Fibroblast of skin of abdomen (primary cell): ENCODE measurements at places on chromosomes 1 and 21.

GRCh38 chr1:2098301-2098698 is 48.1 kb downstream of the PRKCZ start:
- DNase-seq = no peak

DNA sequence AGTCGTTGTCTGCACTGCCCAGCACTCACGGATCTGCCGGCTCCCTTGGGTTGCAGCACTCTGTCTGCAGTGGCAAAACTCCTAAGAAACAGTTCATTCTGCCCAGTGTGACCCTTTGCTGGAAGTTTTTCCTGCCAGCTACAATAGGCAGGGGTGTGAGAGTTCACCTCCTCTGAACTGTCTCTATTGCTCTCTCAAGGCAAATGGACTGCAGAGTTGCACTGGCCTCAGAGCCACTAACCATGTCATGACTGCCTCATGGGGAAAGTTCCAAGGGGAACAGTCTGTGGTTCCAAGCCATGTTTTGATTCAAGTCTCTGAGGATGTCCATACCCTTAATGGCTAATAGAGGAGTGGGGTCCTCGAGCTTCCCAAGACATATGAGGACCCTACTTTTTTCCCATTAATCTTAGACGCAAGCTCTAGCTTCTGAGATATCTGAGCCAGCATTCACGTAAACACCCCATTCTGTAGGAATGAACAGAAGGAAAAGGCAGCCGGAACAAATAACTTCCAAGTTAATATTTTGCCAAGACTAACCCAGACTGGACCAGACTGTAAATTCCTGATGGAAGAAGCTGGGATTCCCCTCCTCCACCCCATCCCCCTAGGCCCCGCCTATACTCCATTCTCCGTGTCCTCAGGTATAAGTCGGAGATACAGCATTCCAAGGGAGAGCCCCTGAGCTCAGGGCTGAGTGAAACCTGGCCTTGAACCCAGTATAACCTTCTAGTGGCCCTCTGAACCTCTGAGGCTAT is 93.8 kb upstream of the AKT3 start:
- no peak for DNase-seq

- no peak for DNase-seq
These were observed 17.0 kb downstream of the TRAF5 start for GRCh38 chr1:211343607-211344006.

- no peak for DNase-seq
These were observed 12.6 kb downstream of the PLCH2 start for GRCh38 chr1:2488688-2489087.

DNA sequence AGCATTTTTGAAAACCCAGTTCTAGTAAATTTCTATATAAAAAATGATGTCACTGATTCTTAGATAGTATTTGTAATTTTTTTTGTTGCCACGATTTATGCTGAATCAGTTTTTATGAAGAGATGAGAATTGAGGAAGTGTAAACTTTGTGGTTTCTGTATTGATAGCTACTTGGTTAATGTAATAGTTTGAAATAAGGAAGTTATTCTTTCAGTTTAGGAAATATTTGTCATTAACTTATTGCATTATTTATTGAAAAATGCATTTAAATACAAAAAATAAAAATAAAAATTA is 97.8 kb downstream of the ZFYVE9 start:
- DNase-seq = no peak

DNA sequence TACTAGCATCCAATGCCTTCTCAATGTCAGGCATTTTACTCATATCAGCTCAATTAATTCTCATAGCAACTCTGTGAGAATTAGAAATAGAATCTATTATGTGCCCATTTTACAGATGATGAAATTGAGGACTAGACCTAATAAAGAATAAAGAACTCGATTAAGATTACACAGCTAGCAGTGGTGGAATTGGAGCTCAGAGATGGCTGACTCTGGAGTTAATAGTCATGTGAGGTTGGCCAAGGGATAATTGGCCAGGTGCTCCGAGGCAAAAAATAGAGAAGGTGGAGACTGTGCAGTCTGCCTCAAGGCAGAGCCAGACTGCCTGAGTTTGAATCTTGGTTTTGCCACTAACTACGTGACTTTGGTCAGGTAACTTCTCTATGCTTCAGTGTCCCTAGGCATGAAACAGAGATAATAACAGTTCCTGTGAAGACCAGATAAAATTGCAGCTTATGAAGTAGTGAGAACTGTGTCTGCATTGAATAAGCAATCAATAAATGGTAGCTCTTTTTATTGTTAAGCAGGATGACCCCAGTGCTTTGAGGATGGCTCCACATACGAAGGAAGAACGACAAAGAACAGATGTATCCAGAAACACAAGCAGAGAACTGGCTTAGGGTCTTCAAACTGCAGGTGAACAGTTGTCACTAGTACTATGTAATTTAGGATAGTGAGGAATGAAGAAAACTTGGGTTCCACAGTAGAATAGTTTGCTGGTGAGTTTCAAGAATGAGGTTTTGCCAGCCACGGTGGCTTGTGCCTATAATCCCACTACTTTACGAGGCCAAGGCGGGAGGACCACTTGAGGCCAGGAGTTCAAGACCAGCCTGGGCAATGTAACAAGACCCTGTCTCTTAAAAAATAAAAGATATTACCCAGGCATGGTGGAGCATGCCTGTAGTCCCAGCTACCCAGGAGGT is 6.9 kb upstream of the CCSAP start:
- DNase-seq = no peak

- DNase-seq = no peak
These were observed 37.6 kb upstream of the PGBD5 start for GRCh38 chr1:230463760-230464159.

GRCh38 chr1:14363036-14363590 is 235.4 kb upstream of the KAZN start:
- DNase-seq = no peak

GRCh38 chr1:12338823-12339222 is 109.0 kb downstream of the VPS13D start:
- DNase-seq = peak; percentile 42

DNA sequence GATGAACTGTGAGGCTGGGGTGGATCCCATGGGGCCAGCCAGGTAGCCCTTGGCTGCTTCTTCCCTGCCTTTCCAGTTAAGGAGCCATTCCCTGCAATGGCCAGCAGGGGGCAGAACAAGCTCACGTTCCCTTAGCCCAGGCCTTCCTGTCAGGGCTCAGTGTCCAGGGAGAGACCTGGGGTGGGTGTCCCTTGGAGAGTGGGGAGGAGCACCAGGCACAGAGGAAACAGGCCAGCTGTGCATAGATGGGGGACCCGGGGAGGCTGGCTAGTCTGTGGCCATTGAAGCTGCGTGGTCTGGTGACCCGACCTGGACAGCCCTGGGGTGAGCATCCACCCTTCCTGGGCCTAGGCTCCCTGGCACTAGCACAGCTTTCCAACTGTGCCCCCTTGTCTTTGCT is 13.2 kb upstream of the EPS8L3 start:
- DNase-seq = peak; percentile 82

GRCh38 chr1:88998716-88999115 is 6.3 kb upstream of the KYAT3 start:
- peak; percentile 65 for DNase-seq

DNA sequence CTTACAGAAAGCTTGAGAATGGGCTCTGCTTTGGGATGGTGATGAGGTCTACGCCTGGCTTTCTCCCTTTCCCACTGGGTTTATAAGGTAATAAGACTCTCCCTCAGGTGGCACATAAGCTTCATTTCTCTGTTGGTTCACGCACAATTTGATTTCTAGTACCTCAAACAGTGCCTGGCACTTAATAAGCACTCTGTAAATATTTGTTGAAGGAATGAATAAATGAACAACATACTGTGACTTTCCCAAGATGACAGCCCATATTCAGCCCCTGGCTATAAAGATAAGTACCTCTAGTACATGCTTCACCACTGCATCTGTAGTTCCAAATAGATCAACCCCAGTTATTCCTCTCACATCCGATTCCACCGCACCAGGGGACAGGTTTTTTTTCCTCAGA is 17.8 kb downstream of the COPA start:
- DNase-seq = no peak

GRCh38 chr1:198018529-198018928 is 101.4 kb downstream of the LHX9 start:
- peak; percentile 100 for DNase-seq

DNA sequence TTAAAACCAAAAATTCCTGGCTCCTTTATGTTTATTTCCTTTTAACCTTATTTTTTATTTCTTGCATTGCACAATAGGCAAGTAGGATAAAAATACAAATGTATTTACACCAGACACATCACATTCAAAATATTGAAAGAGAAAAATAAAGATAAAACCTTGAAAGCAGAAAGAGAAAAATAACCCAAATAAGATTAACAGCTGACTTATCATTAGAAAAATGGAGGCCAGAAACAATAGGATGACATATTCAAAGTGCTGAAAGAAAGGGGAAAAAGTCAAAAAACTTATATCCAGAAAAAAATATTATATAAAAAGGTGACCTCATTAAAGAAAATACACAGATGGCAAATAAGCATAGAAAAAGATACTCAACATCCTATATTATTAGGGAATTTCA is 459.4 kb downstream of the NUF2 start:
- DNase-seq = no peak

DNA sequence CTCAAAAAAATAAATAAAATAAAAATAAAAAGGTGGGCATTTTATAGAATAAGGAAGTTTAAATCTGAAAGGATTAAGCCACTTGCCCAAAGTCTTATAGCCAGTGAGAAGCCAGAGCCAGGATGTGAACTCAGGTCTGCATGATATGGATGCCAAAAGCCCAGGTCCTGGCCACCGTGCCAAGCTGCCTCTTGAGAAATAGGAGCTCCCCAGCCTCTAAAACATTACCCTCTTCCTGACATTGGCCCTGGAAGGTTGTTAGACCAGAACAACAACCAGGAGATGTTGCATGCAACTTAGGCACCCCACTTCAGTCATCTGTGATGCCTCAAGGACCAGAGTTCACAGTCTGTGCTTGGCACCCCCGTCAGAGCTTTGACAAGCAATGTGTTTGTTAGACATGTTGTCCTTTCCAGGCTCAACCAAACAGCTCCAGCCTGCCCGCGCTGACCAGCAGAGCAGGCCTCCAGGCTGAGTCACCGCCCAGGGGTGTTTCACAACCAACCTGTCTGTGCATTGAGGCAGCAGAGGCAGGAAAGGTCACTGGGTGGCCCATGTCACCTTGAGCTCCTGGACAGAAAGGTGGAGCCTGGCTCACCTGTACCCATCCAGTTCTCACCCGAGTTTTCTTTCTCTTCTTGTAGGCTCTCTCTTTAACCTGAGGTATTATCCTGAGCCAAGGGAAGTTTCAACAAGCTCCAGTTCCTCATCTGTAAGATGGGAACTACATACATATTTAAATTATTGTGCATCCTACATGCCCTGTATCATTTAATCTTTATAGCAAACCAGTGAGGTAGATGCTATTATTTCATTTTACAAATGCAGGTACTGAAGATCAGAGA is 14.9 kb upstream of the MED18 start:
- DNase-seq = peak; percentile 6

DNA sequence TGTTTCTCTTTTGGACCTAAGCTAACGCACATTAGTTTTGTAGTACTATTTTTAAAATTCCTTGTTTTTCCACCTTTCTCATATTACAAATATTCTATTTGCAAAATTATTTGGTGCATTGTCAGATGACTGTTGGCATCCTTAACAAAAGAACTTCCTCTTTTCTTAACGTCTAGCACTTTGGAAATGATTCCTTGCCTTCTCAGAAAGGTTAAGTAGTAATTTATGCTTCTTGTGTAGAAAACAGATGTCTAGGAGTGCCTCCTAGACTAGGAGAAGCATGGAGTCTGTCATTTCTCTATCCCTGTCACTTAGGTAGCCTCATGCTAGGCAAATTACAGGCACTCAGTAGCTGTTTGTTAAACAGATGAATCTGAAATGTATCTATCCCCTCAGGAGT is 64.4 kb downstream of the HSPA13 start:
- no peak for DNase-seq

GRCh38 chr1:41432481-41433280 is 51.8 kb downstream of the EDN2 start:
- peak; percentile 82 for DNase-seq

GRCh38 chr1:89429062-89429461 is 65.2 kb downstream of the GBP6 start:
- DNase-seq = no peak

GRCh38 chr1:170836141-170836540 is 99.2 kb upstream of the MROH9 start:
- DNase-seq = peak; percentile 53

DNA sequence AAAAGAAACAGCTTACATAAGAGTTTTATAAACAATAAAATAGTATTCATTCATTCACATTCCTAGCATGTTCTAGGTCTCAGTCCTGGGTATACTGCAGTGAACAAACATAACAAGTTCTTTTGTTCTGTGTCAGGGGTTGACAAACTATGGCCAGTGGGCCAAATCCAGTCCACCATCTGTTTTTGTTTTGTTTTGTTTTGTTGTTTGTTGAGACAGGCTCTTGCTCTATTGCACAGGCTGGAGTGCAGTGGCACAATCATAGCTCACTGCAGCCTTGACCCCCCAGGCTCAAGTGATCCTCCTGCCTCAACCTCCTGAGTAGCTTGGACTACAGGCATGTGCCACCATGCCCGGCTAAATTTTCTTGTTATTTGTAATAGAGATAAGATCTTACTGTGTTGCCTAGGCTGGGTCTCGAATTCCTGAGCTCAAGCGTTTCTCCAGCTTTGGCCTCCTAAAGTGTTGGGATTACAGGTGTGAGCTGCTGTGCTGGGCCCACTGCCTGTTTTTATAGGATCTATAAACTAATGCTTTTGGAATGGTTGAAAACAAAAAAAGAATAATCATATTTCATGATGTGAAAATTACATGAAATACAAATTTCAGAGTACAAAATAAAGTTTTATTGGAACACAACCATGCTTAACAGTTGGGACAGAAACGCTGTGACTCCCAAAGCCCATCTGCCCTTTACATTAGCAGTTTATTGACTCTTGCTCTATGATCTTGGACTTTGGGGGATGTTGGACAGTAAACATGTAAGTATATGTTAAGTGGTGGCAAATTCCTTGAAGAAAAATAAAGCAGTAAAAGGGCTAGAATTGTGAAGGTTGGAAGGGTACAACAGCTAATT is 17.9 kb downstream of the CAPZA1 start:
- DNase-seq = peak; percentile 8

DNA sequence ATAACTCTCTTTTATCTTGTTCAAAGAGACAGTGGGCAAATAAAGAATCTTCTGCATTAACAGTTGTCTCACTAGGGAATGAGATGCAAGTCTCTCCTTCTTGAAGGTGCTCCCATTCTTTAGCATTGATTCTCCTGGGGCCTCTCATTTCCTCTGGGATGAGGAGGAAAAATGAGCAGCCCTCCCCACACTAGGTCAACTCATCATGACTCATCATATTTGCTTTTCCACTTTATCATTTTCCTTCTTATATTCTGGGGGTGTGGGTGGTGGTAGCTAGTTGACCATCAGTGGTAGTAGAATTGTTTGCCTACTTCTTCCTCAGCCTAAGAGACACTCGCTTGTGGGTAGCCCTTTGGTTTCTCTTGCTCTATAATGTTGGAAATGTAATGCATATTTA is 182.0 kb upstream of the C1orf87 start:
- DNase-seq = peak; percentile 19
